Stimulated activated CD8-positive, alpha-beta memory T cell treated with anti-CD3 and anti-CD28 coated beads, Interleukin-7, amount 100 ng/mL, for 48 hours (primary cell): ENCODE measurements at places on chromosomes 16 and 17.

GRCh38 chr17:72952641-72953315 is 139.7 kb downstream of the SLC39A11 start:
- no peak for DNase-seq

GRCh38 chr17:17146786-17147406 is 59.2 kb downstream of the PLD6 start:
- no peak for DNase-seq

- no peak for DNase-seq
Observed at GRCh38 chr16:21959050-21959449, 5.9 kb downstream of the UQCRC2 start.

GRCh38 chr17:5184288-5184687 is 7.4 kb downstream of the ZNF594 start:
- no peak for DNase-seq
